Mesenchymal stem cell (in vitro differentiated cells and primary cell): ENCODE measurements at places on chromosomes 6 and 20.

DNA sequence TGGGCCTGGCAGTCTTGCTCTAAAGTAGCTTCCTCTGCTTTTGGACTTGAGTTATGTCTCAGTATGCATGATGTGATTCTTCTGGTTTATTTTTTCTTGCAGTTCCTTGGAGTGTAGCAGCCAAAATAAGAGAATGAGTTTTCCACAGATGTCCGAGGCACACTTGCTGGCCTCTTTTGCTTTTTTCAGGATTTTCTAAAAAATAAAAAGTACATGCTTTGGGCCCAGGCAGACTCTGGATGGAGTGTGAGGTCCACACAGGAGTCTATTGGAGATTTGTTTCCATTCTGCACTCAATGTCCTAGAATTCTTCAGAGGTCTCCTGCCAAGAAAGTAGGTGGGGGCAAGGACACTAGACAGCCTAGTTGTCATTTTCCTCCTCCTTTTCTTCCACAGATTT lies 477.6 kb downstream of the EPM2A start:
- DNase-seq: no peak

DNA sequence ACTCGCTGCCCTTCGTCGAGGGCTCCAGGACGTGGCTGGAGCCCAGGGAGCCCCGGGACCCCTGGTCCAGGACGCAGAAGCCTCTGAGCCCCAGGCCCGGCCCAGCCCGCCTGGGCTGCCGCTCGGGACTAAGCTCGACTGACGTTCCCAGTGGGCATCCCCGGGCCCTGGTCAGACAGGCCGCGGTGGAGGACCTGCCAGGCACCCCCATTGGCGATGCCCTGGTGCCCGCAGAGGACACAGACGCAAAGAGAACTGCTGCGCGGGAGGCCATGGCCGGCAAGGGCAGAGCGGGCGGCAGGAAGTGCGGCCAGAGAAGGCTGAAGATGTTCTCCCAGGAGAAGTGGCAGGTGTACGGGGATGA lies 28.9 kb downstream of the ZNF831 start:
- no peak for DNase-seq

GRCh38 chr6:119310486-119311036 lies 39.0 kb downstream of the MAN1A1 start:
- peak; percentile 70 for DNase-seq

DNA sequence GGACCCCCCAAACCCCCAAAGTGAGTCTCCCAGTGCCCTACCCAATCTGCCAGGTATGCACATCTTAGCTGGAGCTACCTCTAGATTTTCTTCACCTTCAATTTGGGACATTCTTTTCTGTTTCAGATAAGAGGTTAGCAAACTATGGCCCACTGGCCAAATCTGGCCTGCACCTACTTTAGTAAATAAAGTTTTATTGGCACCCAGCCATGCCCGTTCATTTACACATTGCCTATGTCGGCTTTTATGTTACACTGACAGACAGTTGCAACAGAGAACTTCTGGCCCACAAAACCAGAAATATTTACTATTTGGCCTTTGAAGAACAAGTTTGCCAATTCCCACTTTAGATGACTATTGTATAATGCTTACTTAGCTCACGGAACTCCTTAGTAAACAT lies 55.9 kb upstream of the STX16 start:
- no peak for DNase-seq
